NCI-H1694 treated with DMSO at 0.1 percent for 48 hours (cell line): ENCODE measurements at places on chromosomes 12 and 14.
A peak's percentile ranks its signal among the peaks of the same experiment; 100 is the strongest.

DNA sequence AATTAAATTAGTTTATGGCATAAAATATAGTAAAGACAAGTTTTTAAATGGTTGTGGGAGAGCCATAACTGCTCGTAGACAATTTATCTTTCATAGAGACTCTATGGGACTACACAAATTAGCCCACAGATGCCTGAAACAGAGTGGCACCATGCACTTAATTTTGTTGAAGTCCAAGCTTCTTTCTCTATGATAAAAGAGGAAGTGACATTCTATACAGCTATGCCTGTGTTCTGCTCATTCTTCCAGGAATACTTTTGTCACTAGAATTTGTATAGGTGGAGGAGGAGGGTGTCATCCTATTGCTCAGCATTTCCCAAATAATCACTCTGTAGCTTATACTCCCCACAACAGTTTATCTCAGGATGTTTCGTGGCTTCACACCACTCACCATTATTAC, 43.7 kb upstream of the KICS2 start:
- DNase-seq, result no peak

- DNase-seq, result peak; percentile 30
These were observed 68.4 kb downstream of the ANO6 start for GRCh38 chr12:45284096-45284901.

- no peak for DNase-seq
These were observed 16.0 kb downstream of the PLD4 start for GRCh38 chr14:104940526-104941150.

DNA sequence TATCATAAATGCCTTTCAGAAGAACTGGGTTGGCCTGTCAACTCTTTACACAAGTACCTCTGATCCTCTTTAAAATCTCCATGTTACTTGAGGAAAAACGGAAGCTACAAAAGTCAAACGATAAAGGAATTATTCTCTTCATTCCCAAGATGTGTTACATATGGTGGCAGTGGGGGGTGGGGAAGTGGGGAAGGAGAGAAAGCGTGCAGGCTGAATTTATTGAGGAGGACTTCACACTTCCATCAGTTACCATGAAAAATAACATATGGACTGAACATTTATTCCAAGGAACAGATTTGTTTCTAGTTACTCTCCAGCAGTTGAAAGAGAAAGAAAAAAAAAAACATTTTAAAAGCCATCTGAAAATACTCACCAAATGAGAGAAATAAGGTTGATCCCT, 474.4 kb upstream of the DCN start:
- DNase-seq, result no peak

DNA sequence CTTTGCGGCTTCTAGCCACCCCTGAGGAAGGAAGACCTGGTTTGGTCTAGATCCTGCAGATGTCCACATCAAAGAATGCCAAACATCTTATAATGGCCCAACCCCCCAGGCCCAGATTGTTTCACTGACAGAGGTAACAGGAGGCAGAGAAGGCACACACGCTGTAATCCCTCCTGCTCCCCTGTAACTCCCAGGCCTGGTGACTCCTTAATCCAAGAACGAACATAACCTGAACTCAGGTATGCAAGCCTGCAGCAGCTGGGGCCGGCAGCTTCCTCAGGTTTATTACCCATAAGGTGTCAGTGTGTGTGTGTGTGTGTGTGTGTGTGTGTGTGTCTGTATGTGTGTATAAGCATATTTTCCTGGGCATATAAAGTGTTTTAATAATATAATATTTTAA, 52.7 kb downstream of the ERH start:
- DNase-seq, result no peak

DNA sequence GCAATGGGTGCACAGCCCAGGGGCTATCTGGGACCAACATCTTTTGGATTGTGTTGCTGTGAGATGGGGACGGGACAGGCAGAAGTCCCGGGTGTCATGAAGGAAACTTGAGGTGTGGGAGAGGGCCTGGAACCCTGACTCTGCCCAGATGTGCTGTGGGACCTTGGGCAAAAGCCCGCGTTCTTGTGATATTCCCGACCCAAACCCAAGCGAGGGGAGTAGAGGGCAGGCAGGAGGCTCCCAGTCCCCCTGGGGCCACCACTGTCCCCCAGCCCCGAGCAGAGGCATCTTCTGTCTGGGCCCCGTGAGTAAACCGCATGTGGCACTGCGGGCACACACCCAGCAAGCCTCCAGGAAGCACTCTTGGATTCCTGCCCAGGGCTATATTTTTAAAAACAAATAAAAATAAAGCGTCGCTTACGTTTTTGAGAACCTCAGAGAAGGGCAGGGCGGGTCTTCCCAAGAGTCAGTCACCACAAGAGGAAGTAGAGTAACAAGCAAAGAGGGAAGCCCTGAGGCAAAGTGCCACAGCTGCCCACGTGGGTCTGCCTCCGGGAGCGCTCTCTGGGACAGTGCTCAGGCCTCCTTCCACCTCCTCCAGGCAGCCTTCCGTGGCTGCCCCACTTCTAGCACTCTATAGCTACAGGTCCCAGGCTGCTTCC, 39.5 kb downstream of the BEGAIN start:
- DNase-seq, result peak; percentile 41

DNA sequence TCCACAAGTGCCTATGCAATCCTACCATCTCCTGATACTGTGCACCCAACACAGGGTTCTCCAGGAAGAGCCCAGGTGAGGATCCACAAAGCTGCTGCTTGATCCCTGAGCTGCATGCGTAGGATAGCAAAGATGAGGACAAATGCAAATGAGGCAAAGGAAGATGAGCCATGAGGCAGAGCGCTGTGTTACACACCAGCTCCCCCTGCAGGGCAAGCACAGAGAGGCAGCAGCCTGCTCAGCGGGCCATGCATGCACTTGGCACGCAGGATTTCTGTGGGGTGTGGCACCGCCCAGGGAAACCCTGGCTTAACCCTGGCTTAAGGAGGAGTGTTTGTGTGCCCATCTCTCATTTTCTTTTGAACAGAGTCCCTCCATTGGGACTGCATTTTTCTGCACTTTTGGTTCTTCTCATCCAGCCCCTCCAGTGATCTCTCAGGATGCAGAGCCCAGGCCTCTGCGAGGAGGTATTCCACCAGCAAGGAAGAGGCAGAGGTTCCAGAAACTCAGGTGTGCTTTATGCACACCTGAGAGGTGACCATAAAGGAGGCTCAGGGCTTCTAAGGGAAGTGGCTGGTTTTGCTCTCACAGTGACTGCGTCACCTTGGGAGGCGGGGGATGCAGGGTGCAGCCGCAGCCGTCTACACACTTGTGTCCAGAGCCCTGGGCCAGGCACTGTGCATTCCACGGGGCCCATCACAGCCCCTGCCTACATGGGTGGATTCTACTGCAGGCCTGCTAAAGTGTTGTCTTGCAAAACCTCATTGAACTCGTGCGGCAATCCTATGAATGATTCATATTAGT, 973.3 kb upstream of the TMEM132C start:
- DNase-seq, result no peak

- no peak for DNase-seq
These were observed 72.9 kb upstream of the ELK3 start for GRCh38 chr12:96121271-96121711.

DNA sequence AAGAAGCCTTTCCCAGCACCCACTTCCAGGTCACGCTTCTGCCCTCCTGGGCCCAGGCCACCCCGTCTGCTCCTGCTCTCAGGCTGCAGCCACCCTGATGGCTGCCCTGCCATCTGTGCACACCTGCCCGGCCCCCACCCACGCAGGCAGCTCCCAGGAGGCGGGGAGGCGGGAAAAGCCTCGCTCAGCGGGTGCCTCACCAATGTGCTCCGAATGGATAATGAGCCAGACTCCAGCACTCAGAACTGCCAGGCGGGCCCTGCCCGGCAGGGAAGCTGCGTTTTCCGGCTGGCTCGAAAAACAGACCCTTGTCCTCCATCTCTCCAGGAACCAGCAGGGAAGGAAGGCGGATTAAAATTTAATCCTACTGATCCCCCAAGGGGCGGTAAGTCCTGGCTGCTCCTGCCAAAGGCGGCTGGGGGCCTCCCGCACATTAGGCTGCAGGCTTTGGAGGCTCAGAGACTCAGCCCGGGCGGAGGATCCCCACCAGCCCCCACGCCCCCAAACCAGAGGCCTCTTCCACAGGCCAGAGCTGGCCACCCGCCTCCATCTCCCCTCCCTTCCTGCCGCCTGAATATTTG, 104.0 kb downstream of the NCOR2 start:
- DNase-seq, result peak; percentile 39

- DNase-seq, result no peak
These were observed 368.9 kb downstream of the AACS start for GRCh38 chr12:125434131-125434530.

DNA sequence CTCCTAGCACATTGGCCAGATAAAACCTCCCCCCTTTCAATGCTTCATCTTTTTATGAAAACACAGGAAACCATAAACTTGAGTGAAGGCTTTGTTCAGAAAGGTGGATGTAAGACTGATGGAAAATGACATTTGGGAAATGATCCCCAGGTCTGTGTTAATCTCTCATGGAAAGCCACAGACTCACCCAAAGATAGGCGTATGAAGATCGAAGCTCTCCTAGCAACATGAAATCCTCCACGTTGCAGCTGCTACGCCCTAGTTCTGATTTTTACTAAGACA, 63.4 kb upstream of the PTGR2 start:
- DNase-seq, result no peak

GRCh38 chr12:6045438-6045837, 79.0 kb downstream of the VWF start:
- no peak for DNase-seq

GRCh38 chr12:18629916-18630315, 107.9 kb downstream of the PLCZ1 start:
- DNase-seq, result no peak

DNA sequence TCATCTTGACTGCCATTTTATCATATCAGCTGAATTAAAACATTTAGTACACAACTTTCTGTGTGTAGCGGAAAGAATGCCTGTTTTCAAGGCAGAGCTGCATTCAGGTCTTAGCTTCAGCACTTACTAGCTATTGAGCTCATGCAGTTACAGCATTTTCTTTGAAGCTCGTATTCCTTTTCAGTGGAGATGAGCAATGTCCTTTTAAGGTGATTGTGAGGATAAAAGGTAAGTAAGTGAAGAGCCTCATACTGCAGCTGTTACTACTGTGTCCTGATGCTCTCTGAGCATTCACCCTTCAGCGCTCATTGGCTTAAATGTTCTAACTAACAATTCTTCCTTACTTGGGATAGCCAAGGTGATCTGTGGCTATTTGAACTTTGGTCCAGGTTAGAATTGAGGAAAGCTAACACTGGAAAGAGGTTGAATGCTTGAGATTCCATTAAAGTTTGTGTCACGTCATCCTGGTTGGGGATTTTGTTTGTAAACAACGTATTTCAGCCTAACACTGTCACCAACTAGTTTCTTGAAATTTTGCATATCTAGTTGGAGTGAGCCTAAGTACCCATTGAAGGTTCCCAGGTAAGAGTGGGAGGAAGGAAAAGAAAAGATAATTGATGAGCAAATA, 71.4 kb downstream of the PAPOLA start:
- DNase-seq, result no peak

GRCh38 chr12:109738209-109738608, 24.6 kb downstream of the FAM222A start:
- DNase-seq, result no peak

GRCh38 chr12:71469258-71469750, 29.7 kb downstream of the LGR5 start:
- DNase-seq, result no peak

DNA sequence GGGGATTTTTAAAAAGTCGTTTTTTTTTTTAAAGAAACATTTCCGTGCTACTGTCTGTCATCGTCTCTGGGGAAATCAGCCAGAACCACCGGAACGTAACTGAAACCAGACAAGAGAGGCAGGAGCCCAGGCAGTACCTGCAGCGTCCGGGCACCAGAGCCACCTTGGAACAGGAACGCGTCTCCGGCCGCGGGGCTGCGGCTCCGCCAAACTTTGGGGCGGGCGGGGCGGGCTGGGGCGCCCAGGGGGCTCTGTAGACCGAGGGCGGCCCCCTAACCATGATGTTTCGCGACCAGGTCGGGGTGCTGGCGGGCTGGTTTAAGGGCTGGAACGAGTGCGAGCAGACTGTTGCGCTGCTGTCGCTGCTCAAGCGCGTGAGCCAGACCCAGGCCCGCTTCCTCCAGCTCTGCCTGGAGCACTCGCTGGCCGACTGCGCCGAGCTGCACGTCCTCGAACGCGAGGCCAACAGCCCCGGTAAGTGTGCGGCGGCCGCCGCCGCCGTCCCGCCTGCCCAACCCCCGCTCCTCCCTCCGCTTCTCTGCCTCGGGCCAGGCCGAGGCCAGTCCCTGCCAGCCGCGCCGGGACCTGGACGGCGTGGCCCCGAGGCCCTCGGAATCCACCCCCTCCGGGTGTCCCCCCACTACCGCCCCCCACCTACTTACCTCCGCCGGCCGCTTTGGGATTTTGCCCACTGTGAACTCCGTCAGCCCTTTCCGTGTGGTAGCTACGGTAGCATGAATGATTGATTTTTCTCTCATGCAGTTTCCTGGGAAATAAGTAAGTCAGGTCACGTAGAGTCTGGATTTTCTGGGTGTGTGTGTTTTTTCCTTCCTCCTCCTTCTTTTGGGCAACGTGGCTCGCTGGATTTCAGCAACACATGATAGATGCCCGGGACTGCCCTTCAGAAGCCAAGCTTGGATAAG, 972 bp downstream of the SAMD4A start:
- DNase-seq, result no peak

- no peak for DNase-seq
These were observed 31.9 kb downstream of the SERPINA3 start for GRCh38 chr14:94644102-94644535.
